ENCODE measurements at places on chromosomes 16 and 17. TPM values are rescaled to one million over a fixed set of nuclear protein-coding genes. Genes with fewer than 3 reads are reported as not detected.

DNA sequence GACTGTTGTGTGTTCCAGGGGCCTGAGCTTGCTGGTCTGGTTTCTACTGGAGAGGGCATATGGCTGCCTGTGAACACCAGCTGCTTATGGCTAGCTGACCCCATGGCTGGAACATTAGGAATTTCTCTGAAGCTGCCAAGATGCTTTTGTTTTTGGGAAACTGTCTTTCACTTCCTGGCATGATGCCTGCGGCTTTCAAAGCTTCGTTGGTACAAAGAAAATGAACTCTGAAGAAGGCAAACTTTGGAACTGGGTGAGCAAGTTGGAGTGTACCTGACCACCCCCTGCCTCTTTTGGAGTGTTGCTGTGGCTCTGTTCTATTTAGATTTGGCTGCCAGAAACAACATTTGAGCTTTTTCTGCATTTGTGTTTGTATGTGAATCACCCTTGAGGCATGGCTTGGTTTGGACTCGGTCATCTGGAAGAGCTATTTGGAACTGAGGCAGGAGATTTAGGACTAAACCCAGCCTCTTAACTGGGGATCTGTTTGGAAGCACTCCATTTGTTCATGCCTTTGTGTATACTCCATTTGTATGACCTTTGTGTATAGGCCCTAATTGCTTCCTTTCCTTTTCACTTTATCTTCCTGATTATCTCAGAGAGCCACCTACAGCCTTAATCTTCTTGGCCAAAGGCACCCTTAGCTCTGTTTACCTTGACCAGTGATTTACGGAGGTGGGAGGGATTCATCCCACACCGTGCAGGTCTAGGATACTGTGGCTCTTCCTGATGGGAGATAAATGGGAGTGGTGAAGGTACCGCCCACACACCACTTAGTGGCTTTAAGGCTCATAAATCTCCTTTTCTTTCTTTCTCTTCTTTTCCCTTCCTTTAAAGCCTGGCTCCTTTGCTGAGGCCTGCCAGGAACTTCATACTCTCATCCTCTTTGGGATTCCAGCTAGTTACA is 7.3 kb upstream of the CPHXL start:
- DNase-seq: peak; percentile 46

The TSNAXIP1 gene
- total RNA-seq: 1.1 TPM

The UMOD gene
- not detected for total RNA-seq

The SMIM5 gene
- 0.09 TPM for total RNA-seq

- DNase-seq: no peak
Measured at GRCh38 chr17:39057701-39058206, 90.6 kb upstream of the FBXO47 start.

- DNase-seq: no peak
Measured at GRCh38 chr17:2865228-2865627, 69.0 kb downstream of the RAP1GAP2 start.

DNA sequence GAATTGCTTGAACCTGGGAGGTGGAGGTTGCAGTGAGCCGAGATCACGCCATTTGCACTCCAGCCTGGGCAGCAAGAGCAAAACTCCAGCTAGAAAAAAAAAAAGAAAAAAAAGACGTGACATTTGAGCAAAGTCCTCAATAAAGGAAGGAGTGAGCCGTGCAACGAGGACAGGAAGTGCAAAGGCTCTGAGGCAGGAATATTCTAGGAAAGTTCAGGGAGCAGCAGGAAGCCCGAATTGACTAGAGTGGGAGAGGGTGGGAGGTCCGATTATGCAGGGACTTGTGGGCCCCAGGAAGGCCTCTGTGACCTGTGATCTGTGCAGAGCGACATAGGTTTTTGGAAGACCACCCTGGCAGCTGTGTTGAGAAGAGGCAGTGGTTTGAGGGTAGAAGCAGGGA is 8.6 kb upstream of the LASP1NB start:
- no peak for DNase-seq

GRCh38 chr16:48583075-48584065 is 26.6 kb downstream of the N4BP1 start:
- DNase-seq: no peak

GRCh38 chr17:43216762-43217613 is 5.3 kb downstream of the TMEM106A start:
- DNase-seq: no peak

The CES4A gene
- total RNA-seq: 5.1 TPM

The TBC1D28 gene
- total RNA-seq: not detected

The TBKBP1 gene
- total RNA-seq: 0.40 TPM

All from MCF 10A (cell line).